Fibroblast of gingiva (primary cell): ENCODE measurements at places on chromosomes 2 and 18.

- peak; percentile 81 for DNase-seq
Measured at GRCh38 chr2:177753682-177754491, 318.7 kb downstream of the PDE11A start.

DNA sequence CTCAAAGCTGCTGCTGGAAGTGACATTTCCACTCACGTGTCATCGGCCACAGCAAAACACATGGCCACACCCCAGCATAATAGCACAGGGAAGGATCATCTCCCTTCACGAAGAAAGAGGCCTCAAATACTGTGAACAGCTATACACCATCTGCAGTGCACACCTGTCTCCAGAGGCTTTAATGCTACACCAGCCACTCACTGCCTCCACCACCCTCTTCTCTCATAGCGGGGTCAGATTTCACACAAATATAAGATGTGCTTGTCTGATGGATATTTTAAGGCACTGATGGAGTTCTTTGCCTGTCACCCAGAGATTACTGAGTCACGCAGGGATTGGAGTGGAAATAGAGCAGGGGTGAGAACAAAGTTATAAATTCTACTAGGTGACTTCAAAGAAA lies 374.0 kb downstream of the ZNF516 start:
- no peak for DNase-seq

- DNase-seq: no peak
Measured at GRCh38 chr2:235537587-235537986, 43.7 kb downstream of the AGAP1 start.

DNA sequence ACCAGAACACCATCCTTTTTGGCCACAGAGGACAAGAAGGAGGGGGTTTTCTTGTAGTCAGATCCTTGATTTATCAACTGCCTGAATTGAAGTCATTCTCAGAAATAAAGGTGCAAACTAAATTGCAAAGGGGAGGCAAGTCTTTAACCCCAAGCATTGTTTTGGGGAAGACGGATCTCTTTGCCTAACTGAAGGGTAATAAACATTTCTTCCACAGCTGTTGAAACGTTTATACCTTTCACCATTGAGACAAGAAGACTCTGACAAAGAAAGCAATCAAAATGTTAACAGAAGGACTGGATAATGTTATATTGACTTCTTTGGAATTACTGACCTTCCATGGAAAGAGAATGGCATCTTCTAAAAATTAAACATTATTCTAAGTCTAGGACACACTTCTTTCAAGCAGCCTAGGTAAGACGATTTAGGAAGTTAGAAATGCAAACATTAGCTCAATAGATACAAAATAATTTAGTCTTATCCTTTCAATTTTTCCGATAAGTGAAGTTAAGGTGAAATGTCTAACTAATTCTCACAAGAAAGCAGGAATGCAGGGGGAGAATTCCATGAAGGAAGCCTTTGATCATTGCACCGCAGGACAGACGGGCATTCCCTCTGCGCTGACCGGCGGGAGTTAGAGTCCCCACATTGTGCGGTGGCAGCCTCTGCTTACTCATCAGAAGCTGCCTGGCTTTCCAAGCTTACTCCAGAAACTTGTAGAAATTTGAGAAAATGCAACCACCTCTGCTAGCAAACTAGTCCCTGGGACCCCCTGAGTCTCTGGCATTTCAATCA lies 69.4 kb upstream of the COPS8 start:
- DNase-seq: no peak

DNA sequence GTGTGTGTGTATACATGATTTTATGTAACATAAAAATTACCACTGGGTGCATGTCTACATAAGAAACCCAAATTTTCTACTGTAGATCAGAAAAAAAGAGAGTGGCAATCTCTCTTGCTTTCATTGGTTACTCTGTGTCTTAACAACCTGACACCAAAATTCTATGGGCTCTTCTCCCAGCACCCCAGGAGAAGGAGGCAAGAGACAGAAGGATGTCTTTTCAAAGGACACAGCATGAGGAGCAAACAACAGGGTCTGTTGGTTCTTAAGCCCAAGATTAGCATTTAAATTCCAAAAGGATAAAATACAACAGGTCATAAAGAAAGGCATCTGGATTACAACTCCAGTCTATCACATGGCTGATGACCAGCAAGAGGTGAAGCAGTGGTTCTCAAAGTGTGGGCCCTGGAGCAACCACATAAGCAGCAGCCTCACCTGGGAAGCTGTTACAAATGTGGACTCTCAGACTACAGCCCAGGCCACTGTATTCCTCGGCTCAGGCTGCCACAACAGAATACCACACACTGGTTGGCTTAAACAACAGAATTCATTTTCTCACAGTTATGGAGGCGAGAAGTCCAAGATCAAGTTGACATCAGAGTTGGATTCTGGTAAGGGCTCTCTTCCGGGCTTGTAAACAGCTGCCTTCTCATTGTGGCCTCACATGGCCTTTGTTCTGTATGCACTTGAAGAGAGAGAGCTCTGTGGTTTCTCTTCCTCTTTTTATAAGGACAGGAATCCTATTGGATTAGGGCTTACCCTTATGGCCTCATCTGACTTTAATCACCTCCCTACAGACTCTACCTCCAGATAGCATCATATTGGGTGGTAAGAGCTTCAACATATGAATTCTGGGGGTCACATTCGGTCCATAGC lies 79.8 kb upstream of the RNF152 start:
- no peak for DNase-seq

DNA sequence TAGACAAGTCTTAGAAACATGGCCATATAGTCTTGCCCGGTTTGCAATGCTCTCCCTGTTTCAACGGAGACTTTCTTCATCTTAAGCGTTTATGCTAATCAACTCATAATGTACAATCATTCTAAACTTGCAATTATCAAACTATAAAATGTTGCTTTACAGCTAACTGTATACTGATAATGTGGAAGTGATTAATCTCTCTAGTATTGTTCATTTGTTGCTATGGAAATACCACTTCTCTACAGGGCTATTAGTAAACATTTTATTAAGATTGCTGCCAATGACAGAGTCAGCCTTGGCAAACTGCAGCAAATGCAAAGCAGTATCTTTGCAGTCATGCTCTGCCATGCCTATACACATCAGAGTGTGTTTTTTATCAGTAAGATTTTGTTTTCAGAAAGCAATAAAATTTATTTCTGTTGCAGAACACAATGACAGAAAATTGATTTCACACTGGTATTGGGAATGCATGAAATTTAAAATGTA lies 1201.8 kb upstream of the CDH2 start:
- peak; percentile 24 for DNase-seq

GRCh38 chr2:234863043-234863934 lies 88.5 kb upstream of the SH3BP4 start:
- peak; percentile 12 for DNase-seq

DNA sequence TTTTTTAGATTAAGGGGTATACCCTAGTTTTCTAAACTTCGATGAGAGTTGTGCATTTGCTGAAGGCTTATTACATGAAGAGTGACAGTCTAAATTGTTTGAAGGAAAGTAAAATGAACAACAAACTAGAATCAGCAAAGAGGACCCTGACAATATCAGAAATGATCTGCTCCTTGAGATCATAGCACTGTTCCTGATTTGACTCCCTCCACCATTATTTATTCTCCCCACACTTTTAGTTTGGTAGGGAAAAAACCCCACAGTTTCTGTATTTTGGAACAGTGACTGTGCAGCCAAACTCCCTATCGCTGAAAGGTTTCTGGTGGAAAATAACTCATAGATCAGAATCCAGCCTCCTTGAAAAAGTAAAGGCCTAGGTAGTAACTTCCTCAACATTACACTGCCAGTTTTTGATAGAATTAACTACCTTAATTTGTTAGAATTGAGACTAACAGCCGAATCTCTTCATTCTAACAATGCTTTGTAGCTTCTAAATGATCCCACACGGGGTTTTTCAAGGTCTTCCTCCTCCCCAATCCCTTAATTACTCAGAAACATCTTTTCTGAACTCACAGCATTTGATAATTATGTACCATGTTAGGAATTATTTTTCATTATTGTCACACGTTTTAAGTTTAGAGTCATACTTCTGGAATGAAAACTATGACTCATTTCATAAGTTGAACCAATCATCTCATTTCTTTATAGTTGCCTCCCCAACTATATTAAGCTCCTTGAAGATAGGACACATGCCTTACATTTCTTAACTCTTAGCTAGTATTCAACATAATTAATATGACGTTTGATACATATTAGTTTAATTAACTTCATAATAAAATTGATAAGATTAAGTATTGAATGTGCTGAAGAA lies 2.9 kb downstream of the MYL12A start:
- DNase-seq: peak; percentile 67

DNA sequence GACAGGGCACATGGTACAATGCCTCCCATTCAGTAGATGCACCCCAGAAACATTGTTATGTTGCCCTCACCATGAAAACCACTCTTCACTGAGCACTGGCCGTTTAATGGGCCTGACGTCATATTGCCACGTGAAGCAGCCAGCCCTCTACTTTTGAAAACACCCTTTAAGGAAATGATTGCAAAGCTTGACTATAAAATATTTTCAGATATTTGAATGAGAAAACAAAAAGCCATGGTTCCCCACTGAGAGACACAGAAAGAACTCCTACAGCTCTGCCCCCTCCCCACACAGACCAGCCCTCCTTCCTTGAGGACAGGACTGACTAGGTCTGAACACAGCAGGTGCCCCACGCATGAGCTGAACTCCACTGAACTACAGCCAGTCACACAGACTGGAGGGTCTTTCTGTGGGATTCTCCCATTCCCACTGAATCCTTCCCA lies 349.1 kb downstream of the ANAPC1 start:
- DNase-seq: peak; percentile 7

DNA sequence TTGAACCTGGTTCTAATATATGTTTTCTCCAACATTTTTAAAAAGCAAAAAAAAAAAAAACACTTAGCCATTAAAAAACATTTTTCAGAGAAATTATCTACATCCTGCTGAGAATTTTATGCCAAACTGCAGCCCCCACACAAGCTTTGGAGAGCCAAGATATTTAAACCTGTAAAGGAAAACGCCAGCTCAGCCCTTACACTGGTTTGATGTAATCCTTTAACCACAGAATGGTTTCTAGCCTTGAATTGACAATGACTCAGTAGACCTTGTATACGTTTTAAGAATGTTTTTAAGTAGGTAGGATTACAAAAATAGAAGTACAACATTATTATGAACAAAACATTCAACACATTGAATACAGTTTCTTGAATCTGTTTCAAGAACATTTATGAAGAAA lies 113.6 kb downstream of the BABAM2 start:
- peak; percentile 61 for DNase-seq

DNA sequence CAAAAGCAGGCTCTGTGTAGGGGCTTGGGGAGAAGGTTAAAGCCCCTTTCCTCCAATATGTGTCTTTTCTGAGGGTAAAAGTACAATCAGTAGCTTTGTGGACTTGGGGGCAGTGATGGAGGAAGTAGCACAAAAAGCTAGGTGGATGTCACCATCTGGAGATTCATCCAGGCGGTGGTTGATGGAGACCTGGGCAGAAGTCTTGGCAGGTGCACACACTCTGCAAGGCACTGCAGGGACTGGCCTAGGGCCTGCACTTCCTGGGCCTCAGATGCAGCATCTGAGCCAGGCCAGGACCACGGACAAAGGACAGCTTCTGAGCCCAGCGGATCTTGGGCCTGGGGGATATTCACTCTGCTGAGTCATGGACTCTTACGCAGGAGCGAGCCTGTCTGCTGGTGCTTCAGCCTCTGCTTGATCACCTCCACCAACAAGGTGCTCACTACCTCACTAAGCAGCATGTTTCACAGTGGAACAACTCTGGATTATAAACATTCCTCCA lies 391.1 kb downstream of the TNS1 start:
- DNase-seq: no peak

- peak; percentile 24 for DNase-seq
Measured at GRCh38 chr2:63023444-63023843, 27.2 kb upstream of the OTX1 start.

GRCh38 chr18:65230311-65230710 lies 520.5 kb upstream of the CDH7 start:
- no peak for DNase-seq

DNA sequence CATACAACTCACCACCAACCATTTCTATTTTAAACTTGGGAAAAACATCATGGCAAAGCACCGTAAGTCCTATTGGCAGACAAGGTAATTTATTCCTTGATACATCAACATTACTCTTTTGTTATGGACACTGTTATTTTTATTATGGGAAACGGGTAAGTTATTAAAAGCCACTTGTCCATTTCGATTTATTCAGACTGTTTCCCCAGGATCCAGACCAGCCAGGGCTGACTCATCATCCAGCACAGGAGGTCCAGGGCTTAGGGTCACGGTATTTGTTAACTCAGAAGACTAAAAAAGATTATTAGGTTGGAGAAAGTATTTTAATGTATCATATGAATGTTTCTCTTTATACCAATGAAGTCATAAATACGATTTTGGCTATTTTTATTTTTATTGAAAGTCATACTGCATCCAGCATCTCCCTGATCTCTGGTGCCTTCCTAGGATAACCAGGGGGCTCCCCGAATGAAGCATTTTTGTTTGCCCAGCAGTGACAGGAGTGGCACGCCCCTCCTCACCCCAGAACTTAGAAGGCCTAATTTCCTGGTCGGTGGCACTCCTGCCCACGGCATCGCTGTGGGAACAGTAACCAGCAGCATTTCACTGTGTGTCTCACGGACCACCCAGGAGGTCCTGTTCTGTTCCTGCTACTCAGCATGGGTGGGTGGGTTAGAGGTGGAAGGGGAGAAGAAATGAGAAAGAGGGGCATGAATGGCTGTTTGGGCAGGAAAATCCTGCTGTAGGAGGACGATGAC lies 446.1 kb downstream of the EIPR1 start:
- DNase-seq: no peak

GRCh38 chr2:132773331-132773730 lies 103.3 kb upstream of the LYPD1 start:
- no peak for DNase-seq

DNA sequence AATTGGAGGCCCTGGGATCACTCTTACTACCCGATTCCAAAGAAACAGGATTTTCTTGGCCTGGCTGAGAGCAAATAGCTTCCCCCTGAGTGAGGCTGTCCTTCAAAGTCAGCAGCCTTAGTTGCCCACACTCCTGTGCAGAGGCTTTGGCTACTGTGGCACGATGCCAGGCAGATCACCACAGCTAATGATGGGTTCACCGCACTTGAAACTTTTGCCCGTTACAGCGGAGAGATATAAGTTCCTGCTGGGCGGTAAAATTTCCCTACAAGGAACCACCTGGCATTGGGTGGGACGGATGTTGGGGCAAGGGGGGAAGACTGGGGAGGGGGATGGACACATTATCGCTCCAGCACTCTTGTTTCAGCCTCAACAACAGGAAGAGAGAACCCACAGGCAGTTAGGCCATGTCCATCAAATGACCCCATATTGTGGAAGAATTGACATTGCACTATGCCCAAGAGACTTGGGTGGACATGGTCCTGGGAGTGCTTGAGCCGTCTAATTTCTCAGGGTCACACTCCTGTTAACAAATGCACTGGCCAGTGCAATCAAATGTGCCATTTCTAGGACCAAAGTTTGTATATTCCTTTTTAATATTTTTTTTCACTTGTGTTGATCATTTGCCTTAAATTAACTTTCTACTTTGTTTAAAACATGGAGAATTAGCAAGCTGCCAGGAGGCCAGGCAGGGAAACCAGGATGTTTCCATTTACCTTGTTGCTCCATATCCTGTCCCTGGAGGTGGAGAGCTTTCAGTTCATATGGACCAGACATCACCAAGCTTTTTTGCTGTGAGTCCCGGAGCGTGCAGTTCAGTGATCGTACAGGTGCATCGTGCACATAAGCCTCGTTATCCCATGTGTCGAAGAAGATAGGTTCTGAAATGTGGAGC lies 4.4 kb downstream of the IL1B start:
- no peak for DNase-seq

- DNase-seq: no peak
Measured at GRCh38 chr18:58983260-58984155, 118.8 kb downstream of the ZNF532 start.
